ENCODE measurements at places on chromosomes 13 and 19.

DNA sequence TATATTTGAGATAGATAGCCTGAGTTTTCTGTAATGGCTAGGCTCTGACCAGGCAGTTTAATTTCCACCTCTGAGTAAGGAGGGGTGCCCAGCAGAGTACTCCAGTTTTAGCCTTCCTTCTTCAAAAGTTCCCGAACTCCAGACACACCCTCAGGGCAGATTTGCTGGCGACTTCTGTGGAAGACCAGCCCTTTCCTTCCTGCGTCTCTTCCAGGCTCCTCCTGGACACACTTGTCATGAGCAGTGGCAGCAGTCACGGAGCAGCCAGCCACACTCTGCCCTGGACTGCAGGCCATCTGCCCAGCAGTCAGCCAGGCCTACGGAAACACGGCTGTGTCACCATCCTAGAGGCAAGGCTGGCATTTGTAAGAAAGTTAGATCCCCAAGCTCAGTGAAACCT is 6.6 kb upstream of the FLT1 start:
- DNase-seq = no peak

DNA sequence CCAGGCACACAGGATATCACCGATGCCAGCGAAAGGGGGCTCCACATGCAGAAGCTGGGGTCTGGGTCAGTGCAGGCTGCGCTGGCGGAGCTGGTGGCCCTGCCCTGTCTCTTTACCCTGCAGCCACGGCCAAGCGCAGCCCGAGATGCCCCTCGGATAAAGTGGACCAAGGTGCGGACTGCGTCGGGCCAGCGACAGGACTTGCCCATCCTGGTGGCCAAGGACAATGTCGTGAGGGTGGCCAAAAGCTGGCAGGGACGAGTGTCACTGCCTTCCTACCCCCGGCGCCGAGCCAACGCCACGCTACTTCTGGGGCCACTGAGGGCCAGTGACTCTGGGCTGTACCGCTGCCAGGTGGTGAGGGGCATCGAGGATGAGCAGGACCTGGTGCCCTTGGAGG is 7.2 kb downstream of the NCAN start:
- no peak for DNase-seq

DNA sequence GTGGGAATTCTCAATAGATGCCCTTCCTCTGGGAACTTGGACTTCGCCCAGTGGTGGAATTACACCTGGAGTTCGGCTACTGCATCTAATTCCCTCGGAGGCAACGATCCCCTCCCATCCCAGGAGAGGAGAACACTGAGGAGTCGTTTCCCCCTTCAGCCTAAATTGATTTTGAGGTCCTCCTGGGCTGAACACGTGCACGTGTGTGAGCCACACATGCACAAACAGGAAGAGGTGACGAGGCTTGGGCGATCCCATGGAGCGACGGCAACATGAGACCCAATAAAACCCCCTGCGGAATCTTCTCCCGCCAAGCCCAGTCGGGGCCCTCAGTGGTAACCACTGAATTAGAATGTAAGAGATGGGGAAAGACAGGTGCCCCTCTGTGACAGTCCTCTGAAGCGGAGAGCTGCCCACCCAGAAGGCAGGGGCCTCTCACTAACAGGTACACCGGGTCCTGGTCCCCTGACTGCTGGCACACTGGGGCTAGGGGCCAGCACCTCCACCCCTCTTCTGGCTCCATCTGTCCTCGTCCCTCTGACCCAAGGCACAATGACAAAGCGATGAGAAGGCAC is 4.5 kb downstream of the MLLT1 start:
- DNase-seq = no peak

DNA sequence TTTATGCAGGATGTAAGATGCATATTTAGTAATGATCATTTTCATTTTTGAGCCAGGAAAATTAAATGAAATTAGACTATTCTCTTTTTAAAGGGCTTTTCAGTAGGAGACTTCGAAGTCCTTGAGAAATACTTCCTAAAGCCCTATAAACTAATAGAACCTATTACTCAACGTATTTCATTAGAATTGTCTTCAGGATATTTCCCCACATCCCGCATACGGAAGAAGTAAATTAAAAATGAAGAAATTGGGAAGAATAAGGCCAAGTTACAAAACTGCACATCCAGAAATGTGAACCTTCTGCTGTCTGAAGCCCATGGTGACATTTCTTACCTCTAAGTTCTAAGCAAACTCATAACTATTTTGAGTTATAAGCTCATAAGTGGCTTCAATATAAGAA is 66.5 kb downstream of the RXFP2 start:
- DNase-seq = no peak

DNA sequence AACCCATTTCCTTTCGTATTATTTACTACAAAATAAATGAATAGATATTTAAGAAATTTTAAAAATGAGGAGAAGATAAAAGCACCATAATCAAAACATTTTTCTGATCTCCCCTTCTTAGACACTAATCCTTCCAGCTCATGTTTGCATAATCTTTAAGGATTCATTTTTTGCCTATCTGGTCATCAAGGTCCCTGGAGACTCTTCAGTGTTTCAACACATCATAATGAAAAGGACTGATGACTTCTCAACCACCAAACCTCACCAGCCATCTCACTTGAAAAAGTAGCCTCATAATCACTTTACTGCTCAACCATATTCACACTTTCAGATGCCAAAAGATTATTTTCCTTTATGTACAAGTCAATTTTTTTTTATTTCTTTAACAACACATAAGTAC is 80.1 kb downstream of the DCLK1 start:
- DNase-seq = no peak

- no peak for DNase-seq
Observed at GRCh38 chr19:11693505-11694499, 44.9 kb downstream of the ZNF823 start.

- DNase-seq = no peak
Observed at GRCh38 chr13:97346561-97347254, 87.3 kb upstream of the RAP2A start.

GRCh38 chr13:44818016-44818415 is 171.3 kb downstream of the NUFIP1 start:
- no peak for DNase-seq
